ENCODE measurements at places on chromosomes 5 and 9.

GRCh38 chr9:109477258-109478050 is 20.7 kb downstream of the PTPN3 start:
- DNase-seq = no peak

- no peak for DNase-seq
Observed at GRCh38 chr5:62977661-62978060, 399.0 kb downstream of the LRRC70 start.

GRCh38 chr5:24642022-24642421 is 2.8 kb downstream of the CDH10 start:
- peak; percentile 34 for DNase-seq

GRCh38 chr5:31939151-31939550 is 235.0 kb downstream of the GOLPH3 start:
- DNase-seq = no peak

- no peak for DNase-seq
Observed at GRCh38 chr5:106019261-106019660, 1651.5 kb downstream of the EFNA5 start.

- DNase-seq = no peak
Observed at GRCh38 chr5:96149546-96149945, 187.9 kb upstream of the ELL2 start.

- no peak for DNase-seq
Observed at GRCh38 chr5:90326995-90327394, 82.6 kb downstream of the CETN3 start.

GRCh38 chr5:141319202-141319601 is 1.4 kb downstream of the TAF7 start:
- DNase-seq = no peak

DNA sequence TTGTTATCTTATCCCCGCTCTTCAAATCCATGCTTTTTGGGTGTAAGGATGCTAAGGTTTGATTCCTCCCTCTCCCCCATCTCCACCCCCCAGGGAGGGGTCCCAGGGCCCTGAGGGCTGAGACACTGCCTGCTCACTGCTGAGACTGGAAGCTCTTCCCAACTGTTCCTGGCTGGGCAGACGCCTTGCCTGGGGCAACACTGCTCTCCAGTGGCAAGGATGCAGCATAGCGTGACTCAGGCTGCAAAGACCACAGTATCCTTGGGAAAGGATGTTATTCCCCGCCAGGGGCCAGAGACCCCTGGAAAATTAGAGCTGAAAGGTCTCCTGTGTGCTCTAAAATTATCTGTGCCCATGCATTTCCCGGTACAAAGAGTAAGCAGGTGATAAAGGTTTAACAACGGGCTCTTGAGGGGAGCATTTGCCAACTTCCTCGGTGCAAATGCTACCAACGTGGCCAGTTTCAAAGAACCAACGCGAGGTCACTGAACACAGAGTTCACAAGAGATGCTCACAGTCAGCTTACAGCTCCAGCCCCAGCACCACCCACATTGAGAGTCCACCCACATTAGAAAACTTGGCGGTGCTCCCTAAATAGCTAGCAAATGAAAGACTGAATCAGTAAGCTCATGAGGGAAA is 271.9 kb downstream of the NSG2 start:
- DNase-seq = peak; percentile 30

DNA sequence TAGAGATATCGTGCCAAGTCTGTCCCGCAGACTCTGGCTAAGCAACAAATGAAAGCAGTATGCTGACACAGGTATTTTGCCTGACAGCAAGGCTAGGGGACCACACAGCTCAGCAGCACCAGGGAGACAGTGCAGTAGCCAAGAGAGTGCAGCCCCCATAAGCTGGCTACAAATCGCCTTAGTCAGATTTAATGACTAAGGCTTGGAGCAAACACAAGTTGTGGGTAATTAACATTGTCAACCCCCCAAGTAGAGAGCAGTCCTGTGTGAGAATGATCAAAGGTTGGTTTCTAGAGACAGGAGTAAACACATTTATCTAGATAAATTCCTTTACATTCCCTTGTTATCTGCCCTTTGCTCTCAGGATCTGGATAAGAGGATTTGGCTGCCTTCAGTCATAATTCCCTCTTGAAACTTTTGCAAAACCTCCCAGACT is 1434.5 kb upstream of the CDH6 start:
- no peak for DNase-seq

- DNase-seq = no peak
Observed at GRCh38 chr5:53877243-53877642, 316.8 kb downstream of the NDUFS4 start.

- DNase-seq = no peak
Observed at GRCh38 chr5:142357469-142358090, 32.8 kb upstream of the SPRY4 start.

- no peak for DNase-seq
Observed at GRCh38 chr5:180739271-180739670, 587 bp downstream of the OR2Y1 start.

GRCh38 chr5:126070481-126070880 is 352.7 kb upstream of the GRAMD2B start:
- DNase-seq = no peak

- no peak for DNase-seq
Observed at GRCh38 chr9:98916660-98917059, 27.0 kb upstream of the COL15A1 start.

- DNase-seq = no peak
Observed at GRCh38 chr9:121577166-121577565, 74.3 kb upstream of the DAB2IP start.

DNA sequence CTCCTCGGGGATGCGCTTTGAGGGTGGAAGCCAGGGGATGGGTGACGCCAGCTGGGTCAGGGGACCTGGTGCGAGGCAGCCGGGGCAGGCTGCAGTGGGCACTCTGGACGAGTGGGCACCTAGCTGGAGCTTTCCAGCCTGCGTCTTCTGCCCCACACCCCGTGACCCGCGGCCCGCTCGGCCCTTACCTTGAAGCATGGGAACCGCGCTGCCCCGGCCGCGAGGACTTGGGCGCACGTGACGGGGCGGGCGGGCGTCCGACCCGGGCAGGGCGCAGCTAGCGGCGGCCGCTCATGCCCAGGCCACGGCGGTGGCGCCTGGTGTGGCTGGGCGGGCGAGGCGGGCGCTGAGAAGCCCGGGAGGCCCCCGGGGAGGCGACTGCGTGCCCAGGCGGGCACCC is 300 bp downstream of the FAM163B start:
- DNase-seq = no peak

GRCh38 chr5:5347442-5347841 is 75.0 kb upstream of the ICE1 start:
- DNase-seq = no peak

GRCh38 chr9:81108821-81109220 is 580.5 kb downstream of the TLE1 start:
- DNase-seq = no peak

- no peak for DNase-seq
Observed at GRCh38 chr5:14501353-14502293, 80.0 kb upstream of the OTULINL start.

DNA sequence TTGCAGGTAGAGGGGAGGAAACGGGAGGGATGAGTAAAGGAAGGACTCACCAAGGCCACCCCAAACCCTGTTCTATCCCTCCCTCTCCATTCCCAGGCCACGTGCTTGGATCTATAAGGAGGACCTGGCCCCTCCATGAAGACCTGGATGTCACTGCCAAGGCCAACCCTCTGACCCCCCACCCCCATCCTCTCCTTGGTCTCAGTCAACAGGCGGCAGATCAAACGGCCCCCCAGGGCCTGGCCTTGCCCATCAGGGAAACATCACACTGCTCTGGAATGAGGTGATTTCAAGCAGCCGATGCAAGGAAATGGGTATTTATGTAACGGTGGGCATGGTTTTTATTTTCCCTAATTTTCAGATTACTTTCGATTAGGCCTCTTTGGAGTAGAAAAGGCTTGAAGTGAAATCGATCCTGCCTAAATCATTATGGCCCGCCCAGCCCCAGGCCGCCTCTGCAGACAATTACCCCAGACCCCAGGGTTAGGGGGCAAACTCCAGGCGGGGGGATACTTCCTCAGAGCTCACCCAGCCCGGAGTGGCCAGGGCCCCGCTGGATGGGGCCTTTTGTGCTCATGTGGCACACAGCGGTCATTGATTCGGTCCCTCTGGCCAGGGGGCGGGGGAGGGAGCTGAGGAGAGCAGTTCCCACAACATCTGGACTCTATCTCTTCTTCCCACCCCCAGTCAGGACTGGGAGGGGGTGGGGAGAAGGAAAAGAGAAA is 125.3 kb downstream of the PHF2 start:
- no peak for DNase-seq

- DNase-seq = no peak
Observed at GRCh38 chr9:126430124-126430523, 103.5 kb downstream of the MVB12B start.

DNA sequence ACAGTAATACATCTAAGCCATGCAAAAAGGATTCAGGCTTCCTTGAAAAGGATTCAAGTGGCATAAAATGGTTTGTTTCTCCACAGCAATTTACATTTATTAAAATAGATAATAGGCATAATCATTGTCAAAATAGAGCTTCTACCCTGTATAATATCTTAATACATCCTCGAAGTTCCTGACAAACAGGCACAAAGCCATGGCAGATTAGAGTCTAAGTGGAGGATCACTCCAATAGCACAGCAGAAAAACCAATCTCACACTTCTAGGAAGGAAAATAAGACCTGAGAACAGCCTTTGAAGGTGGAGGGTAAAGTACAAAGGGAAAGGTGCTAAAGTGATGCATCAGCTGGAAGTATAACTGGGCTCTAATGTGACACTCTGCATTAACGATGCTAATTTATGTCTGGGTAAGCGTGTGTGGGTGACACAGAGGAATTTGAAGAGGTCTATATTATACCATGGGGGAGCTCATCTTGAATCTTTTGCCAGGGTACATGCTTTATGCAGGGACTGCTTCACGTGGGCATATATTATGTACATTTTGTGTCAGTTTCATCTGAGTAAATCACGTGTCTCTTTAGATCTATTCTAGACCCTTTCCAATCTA is 28.8 kb downstream of the PPP2R2B start:
- DNase-seq = no peak

- peak; percentile 46 for DNase-seq
Observed at GRCh38 chr9:129863059-129863690, 27.9 kb downstream of the USP20 start.

DNA sequence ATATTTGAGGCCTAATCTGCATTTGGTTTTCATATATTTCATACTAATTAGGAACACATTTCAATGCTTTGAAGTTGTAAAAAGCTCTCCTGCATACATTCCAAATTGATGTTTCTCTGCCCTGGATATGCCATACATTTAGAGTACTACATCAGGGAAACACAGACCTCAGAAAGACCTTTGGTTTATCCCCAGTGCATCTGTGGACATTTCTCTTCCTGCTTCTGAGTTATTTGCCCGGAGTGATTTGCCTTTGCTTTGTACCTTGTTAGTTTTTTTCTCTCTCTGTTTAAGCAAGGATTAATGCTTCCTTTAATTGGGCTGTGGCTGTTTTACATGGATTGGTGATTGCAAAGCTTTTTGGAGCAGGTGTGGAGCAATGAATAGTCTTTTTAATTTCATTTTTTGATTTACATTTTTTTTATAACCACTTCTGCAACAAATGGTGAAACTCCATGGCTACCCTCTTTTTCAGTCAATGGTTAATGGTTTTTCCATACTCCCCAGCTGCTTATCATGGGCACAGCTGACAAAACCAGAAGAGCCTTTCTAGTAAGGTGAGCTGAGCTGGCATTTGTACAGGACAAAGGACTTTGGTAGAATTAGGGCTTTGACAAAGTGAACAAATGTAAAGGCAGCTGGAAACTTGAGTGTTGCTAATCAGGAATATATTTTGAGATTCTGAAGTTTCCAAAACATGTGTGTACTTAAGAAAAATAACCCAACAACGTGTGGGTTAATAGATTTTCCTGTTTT is 54.2 kb downstream of the ZSWIM6 start:
- no peak for DNase-seq

DNA sequence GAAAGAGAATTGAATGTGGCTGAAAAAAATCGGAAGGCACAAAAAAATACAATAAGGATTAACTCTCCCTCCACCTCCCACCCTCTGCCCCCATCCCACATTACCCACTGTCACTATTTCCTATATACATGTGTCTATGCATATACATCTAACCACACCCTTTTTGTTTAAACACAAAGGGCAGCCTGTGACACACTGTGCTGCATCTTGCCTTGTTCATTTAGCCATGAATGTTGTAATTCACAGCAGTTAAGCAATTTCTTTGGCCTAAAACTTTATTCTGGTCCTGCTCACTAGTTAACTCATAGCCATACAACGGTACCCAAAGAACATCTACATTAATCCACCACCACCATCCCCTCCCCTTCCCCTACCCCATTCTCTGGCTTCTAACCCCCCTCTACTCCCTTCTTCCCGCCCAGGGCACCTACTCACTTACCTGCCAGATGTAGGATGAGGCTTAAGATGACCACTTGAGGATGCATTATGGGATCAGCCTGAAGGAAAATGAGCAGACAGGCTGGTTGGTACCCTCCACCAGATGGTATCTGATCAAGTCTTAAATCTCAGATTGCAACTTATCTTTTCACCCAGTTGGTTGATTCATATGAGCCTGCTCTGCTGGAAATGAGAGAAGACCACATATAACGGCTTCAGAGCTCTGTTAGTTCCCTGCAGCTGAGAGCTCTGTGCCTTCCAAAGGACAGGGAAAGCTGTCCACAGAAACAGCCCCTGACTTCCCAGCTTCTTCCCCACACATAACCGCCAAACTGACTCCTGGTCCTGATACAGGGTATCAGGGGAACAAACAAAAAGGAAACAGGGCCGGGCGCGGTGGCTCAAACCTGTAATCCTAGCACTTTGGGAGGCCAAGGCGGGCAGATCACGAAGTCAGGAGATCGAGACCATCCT is 1.2 kb downstream of the HAVCR1 start:
- DNase-seq = no peak

GRCh38 chr5:149730620-149731331 is 666 bp downstream of the PPARGC1B start:
- peak; percentile 75 for DNase-seq

- no peak for DNase-seq
Observed at GRCh38 chr5:71836559-71837112, 117.6 kb downstream of the CARTPT start.

GRCh38 chr5:10731913-10732312 is 29.1 kb downstream of the DAP start:
- no peak for DNase-seq

- no peak for DNase-seq
Observed at GRCh38 chr9:37001459-37001858, 32.6 kb downstream of the PAX5 start.

DNA sequence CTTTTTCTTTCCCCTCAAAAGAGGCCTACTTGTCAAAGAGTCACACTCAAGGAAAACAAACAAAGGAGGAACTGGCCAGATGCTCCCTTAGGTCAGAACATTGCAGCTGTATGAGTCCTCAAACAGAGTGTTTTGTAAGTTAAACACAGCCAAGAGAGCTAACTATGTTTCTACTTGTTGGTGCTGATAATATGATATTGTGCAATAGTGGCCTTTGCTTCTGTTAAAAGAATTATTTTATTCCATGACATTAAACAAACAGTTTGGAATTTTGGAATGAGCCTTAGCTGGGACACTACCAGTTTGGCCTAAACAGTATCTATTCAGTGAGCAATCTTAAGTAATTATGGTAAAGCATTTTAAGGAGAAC is 56.0 kb upstream of the TPD52L3 start:
- no peak for DNase-seq

DNA sequence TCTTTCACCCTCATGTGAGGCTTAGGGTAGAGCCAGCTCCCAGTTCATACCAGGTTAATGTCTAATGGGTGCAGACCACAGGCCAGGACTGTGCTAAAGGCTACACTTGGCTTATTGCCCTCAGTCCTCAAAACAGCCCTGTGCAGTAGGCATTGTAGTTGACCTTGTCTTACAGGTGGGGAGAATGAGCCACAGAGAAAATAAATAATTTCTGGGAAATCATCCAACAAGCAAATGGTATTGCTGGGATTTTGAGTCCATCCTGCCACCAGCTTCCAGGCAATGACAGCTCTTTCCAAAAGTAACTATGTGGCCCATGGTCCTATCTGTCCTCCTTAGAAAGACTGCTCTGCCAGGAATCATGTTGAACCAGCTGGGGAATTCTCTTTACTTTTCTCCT is 450.0 kb downstream of the GADD45G start:
- no peak for DNase-seq

All from OCI-LY7 (cell line).